Small intestine (tissue), 16 donors: ENCODE measurements at places on chromosomes 1 and 21. TPM values are rescaled to one million over a fixed set of nuclear protein-coding genes. Genes with fewer than 3 reads are reported as not detected.

The TFF2 gene
- polyA plus RNA-seq: 5.0 TPM

The OR2L8 gene
- polyA plus RNA-seq: not detected

The CAPZA1 gene
- 106 TPM for polyA plus RNA-seq

The TP53BP2 gene
- polyA plus RNA-seq: 25.2 TPM

The AIM2 gene
- polyA plus RNA-seq: 1.1 TPM

The DDX20 gene
- polyA plus RNA-seq: 3.6 TPM

The CHIA gene
- polyA plus RNA-seq: not detected

The MAP1LC3C gene
- polyA plus RNA-seq: not detected

The RPTN gene
- polyA plus RNA-seq: not detected

The PADI1 gene
- polyA plus RNA-seq: 0.01 TPM

The ASPM gene
- 0.67 TPM for polyA plus RNA-seq

The LYPD8 gene
- polyA plus RNA-seq: not detected

The GSTM1 gene
- polyA plus RNA-seq: 0.97 TPM

The ANKRD34A gene
- polyA plus RNA-seq: 0.54 TPM

The ZNF670 gene
- 2.7 TPM for polyA plus RNA-seq

The FAM151A gene
- polyA plus RNA-seq: 1.4 TPM

The S100A16 gene
- polyA plus RNA-seq: 355 TPM

The LORICRIN gene
- not detected for polyA plus RNA-seq

The SLC30A1 gene
- 7.8 TPM for polyA plus RNA-seq

The ARTN gene
- polyA plus RNA-seq: 0.81 TPM

The AKR7A3 gene
- 249 TPM for polyA plus RNA-seq

The SLC26A9 gene
- 0.81 TPM for polyA plus RNA-seq

The CCDC190 gene
- polyA plus RNA-seq: not detected

The FAM131C gene
- polyA plus RNA-seq: not detected
